ENCODE measurements at places on chromosomes 12 and 14.
A peak's percentile ranks its signal among the peaks of the same experiment; 100 is the strongest.

GRCh38 chr12:88308825-88309224, 166.7 kb downstream of the TMTC3 start:
- no peak for DNase-seq

- no peak for DNase-seq
Measured at GRCh38 chr14:60642270-60643140, 6.8 kb downstream of the SIX1 start.

DNA sequence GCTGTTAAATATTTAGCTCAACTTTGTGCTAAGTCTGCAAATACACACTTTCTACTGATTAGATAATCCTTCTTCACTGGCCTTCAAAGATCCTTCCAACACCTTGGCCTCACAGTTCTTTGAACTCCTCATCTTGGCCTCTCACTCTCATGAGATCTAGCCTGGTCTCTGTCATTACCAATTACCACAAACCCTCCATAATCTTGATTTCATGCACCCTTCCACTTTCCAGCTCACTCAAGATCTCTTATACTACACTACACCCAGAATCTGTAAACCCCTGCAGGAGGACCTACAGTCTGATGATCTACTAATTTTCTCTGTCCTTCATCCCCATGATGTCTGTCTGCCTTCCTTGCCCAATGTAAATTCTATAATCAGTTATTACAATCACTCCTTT, 71.1 kb downstream of the DUSP16 start:
- DNase-seq = no peak

DNA sequence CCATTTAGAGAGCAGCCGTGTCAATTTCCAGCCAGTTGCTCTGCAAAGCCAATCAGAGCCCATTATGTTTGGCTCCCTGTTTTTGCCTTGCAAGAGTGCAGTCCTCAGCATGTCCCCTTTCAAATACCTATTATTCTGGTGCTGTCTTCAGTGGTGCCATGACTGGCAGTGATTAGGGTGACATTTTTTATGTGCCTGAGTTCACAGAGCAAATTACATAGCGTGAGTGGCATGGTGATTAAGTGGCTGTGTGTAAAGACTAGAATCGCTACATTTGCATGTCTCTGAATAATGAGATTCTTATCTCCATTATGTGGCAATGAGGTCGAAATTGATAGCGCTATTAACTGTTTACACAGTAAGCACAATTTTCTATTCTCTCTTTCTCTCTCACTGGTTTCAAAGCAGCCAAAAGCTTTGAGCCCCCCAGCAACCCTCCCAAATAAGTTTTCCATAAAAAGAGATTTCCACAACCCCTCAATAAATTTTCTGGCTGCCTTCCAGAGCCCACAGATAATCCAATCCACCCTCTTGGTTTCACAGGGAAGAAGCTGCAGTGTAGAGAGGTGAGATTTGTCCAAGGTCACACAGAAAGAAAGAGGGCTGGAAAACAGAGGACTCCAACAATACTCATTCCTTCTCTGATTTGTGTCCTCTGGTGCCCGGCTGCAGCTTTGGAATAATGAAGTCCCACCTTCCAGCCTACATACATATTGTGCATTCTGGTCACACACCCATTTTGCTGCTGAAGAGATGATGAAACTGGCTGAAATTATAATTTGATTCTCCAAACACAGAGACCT, 58.8 kb upstream of the NUDT4 start:
- no peak for DNase-seq

- DNase-seq = peak; percentile 48
Measured at GRCh38 chr14:63759456-63759855, 31.6 kb upstream of the SGPP1 start.

- no peak for DNase-seq
Measured at GRCh38 chr14:21347201-21347600, 36.6 kb downstream of the SUPT16H start.

DNA sequence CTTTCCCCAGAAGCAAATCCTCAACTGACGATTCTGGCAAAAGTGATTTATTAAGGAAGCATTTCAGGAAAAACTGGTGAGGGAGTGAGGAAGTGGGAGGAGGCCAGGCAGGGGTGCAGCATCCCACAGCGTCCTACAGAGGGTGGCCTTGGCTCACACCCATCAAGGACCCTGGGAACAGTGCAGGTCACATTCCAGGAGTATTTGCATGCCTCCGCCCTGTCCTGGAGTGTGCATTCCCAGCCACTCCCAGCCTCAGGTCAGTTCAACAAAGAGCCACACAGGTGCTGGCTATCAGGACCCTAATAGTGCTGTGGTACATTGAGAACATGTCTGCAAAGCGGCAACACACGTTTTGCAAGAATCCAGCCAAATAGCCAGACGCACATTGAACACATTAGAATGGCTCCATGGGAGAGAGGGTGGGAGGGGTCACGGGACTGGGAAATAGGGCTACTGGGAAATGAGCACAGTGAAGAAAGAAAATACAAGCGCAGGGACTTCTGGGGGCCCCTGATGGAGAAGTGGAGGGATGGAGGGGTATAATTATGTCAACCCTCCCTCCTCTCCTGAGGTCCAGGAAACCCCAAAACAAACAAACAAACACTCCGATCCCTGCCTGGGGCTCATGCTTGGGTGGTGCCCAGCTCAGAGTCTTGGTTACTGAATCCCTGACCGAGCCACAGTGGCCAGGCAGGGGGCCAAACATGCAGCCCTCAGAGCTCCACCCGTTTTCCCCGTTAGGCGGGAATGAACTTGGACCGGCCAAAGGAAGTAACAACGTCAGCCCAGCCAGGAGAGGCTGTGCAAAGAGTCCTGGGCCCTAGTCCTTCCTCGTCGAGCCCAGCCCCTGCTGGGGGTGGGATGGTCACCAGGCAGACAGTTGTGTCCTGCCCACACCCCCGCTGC, 36.5 kb downstream of the CMKLR1 start:
- DNase-seq = no peak

DNA sequence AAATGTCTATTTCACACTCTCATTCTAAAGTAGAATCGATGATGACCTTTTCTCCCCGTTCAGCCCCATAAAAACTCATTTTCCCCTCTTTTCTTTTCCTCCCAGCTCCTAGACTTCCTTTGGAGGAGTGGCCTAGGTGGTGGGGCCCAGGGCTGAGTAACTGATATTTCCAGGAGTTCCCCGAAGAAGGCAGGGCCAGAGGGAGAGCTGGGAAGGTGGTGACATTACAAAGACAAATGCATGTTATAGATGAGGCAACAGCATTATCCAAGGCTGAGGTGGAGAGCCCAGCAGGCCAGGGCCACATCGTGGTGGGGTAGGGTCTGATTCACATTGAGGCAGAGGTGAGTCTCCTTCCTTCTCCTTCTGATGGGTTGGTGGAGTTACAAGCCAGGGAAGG, 22.2 kb upstream of the HDAC7 start:
- no peak for DNase-seq

DNA sequence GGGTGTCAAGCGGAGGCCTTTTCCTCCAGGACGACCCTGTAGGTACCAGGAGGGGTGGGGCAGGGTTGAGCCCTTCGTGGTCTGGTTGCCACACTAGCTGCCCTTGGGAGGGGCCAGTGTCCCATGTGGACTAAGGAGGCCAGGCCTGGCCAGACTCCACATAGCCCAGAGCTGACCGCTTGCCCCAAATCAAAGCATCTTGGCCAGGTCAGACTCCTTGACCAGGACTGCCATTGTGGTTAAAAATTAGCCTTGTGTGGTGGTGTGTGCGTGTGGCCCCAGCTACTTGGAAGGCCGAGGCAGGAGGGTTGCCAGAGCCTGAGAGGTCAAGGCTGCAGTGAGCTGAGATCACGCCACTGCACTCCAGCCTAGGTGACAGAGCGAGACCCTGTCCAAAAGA, 24.8 kb downstream of the ALDH2 start:
- DNase-seq = no peak

DNA sequence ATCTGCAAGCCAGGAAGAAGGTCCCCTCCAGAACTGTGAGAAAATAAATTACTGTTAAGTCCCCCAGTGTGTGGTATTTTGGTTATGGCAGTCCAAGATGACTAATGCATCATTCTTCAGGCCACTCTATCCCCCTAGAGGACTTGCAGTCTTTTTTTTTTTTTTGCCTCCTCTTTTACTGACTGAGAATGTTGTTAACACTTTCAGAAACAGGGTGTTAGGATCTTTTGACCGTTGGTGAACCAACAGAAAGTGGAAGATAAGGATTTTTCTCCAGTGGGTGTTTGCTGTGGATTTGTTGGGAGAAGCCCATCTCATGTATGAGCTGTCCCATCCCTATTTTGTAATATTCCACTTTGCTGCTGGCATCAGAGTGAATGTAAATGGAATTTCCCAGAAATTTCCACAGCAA, 37.8 kb downstream of the MARK3 start:
- DNase-seq = no peak

- no peak for DNase-seq
Measured at GRCh38 chr12:113170926-113171325, 14.4 kb downstream of the DDX54 start.

DNA sequence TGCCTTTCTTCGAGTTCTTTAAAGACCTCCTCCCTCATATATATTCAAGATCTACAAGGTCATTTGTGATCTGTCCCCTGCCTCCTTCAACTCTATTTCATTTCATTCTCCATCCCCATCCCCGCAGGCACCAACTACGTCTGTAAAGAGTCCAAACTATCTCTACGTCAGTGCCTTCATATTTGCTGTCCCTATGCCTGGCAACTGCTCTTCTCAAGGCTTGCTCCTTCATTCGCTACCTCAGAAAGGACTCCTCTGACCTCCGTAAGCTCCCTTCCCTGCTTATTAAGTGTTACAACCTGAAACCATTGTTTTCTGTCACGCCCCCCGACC, 650 bp downstream of the LLPH start:
- DNase-seq = no peak

DNA sequence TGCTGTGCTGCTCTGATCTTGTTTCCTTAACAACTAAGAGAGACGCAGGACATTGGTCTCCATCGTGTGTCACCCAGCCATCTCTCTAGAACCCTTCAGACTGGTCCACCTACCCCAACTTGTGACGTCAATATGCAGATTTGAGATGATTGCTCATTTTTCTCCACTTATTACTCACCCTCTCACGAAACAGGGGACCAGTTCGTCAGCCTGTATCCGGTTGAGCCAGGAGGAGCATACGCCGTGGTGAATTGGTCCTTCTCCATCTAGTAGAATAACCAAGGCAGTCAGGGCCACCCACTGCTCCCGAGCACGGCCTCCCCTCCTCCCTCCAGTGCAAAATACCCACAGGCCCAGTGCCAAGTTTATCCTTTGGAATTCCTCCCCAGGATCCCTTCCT, 36.2 kb upstream of the FBXO21 start:
- DNase-seq = no peak

GRCh38 chr14:53783256-53783655, 173.4 kb downstream of the BMP4 start:
- DNase-seq = no peak

GRCh38 chr12:1518591-1519516, 75.5 kb downstream of the FBXL14 start:
- DNase-seq = peak; percentile 66

- no peak for DNase-seq
Measured at GRCh38 chr12:115149685-115150378, 465.9 kb upstream of the TBX3 start.

GRCh38 chr12:69389831-69390230, 30.3 kb downstream of the YEATS4 start:
- no peak for DNase-seq

- DNase-seq = no peak
Measured at GRCh38 chr14:91891721-91892220, 24.4 kb upstream of the TC2N start.

DNA sequence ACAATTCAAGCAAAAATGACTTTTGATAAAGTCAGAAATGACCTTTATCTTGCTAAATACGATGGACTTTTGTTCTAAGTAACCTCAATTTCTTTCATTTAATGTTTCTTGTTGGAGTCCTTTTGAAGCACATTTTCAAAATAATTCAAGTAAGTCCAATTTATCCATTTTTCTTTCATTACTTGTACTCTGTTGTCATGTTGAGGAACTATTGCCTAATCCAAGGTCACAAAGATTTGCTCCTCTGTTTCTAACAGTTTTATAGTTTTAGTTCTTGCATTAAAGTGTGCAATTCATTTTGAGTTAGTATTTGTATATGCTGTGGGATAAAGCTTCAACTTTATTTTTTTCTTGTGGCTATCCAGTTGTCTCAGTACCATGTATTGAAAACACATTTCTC, 66.7 kb downstream of the CCER1 start:
- DNase-seq = no peak

DNA sequence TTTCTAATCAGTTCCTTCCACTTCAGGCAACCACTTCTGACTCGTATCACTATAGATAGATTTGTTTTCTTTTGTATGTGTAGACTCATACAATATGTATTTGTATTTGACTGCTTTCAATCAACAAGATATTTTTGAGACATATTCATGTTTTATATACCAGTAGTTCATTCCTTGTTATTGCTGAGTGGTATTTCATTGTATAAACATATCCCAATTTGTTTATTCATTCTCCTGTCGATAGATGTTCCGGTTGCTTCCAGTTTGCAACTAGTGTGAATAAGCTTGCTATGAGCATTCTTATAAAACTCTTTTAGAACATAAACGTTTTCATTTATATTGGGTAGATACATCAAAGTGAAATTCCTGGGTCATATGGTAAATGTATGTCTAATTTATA, 119.2 kb downstream of the FIGNL2 start:
- DNase-seq = no peak

- no peak for DNase-seq
Measured at GRCh38 chr12:120125792-120126634, 9.5 kb upstream of the RAB35 start.

DNA sequence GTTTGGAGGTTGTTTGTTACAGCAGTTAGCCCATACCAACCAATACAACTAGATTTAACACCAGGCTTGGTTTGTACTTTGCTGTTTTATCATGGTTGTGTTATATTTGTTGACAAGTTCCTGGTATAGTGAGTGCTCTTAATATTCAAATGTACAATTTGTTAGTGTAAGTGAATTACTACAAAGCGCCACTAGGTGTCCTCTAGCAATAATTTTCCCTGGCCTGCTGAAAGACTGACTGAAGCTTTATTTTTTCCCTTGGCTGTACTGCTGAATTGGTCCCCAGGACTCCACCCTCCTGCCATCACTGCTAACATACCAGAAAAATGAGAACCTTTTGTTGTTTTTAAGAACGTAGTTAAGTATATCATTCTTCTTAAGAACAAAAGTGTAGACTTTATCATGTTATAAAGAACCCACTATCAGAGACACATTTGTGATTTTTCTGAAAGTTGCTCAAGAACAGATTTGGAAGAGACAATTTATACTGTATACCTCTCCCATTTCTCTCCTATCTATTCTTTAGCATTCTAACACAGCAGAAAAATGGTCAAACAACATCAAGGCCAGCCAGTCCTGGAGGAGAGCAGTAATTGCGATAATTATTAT, 75.3 kb upstream of the FAR2 start:
- peak; percentile 48 for DNase-seq

- DNase-seq = peak; percentile 91
Measured at GRCh38 chr12:89040146-89040964, 311.9 kb downstream of the DUSP6 start.

DNA sequence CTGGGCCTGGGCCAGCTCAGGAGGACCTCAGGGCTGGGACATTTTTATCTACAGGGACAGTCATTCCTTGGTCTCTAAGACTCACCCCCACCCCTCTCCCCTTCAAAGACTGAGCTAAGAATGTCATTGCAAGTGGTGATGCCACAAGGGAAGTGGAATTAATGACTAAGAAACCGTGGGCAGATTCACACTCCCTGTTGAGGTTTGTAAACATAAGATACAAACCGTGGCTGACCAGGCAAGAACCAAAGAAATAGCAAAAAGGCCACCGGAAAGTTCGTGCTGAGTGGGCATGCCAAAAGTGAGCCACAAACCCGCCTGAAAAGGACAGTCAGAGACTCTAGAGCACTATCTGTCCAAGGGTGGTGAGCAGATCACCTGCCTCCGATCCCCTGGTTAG, 25.7 kb downstream of the NUAK1 start:
- DNase-seq = no peak
